Fibroblast of lung (primary cell): ENCODE measurements at places on chromosomes 7 and 10. TPM values are rescaled to one million over a fixed set of nuclear protein-coding genes. Genes with fewer than 3 reads are reported as not detected.

GRCh38 chr7:92737706-92738105 is 98.7 kb downstream of the CDK6 start:
- no peak overlapping the region for H3K4me3 ChIP-seq
- H3K27ac ChIP-seq: no peak overlapping the region
- DNase-seq: no peak
- no peaks in the 10 kb centered on the region for H3K27me3 ChIP-seq

SPDYE11 gene
- not detected in 2 replicates for total RNA-seq

EN2 gene
- total RNA-seq: under 0.01 TPM in 1 of 2 replicates, not detected in the other

DNA sequence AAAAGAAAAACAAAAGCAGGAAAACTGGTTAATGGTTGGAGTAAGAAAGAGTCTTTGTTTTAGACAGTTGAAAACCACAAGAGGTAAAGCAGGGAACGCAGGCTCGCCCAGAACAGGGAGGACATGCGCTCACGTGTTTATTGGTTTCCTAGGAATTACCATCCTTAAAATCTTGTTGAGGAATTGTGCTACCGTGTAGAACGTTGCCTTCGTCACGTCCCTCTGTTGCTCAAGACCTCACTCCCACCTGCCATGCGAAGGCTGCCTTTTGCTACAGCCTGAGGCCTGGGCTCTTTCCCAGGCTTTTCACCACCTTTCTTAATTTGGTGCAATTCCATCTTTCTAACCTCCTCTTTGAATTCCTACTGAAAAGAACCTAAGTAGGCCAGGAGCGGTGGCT is 61.6 kb upstream of the CAMK1D start:
- H3K4me3 ChIP-seq: no peak overlapping the region
- no peaks in the 10 kb centered on the region for H3K36me3 ChIP-seq
- no peak overlapping the region for H3K27ac ChIP-seq
- no peak for DNase-seq
- no peaks in the 10 kb centered on the region for H3K4me1 ChIP-seq

- no peaks in the 10 kb centered on the region for H3K36me3 ChIP-seq
- DNase-seq: peak; percentile 7
- H3K4me1 ChIP-seq: peaks cover under 1% of the 10 kb centered on the region
- H3K4me3 ChIP-seq: no peak overlapping the region
- H3K27ac ChIP-seq: no peak overlapping the region
Observed at GRCh38 chr10:36681751-36682632, 443.4 kb upstream of the ANKRD30A start.

DNA sequence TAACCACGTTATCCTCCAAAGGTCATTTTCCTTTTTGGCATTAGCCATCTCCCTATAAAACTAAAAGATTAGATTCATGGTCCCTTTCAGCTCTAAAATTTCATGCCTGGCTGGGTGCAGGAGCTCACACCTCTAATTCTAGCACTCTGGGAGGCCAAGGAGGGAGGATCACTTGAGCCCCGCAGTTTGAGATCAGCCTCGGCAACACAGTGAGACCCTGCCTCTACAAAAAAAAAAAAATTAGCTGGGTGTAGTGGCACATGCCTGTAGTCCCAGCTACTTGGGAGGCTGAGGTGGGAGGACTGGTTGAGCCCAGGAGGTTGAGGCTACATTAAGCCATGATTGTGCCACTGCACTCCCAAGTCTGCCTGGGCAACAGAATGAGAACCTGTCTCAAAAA is 57.0 kb downstream of the MALSU1 start:
- H3K4me3 ChIP-seq: no peak overlapping the region
- H3K27me3 ChIP-seq: no peaks in the 10 kb centered on the region
- no peaks in the 10 kb centered on the region for H3K4me1 ChIP-seq
- no peak overlapping the region for H3K27ac ChIP-seq

CACNB2 gene
- total RNA-seq: 0.66 and 1.5 TPM in 2 replicates

DNAH11 gene
- total RNA-seq: under 0.01 and 0.33 TPM in 2 replicates

WEE2 gene
- total RNA-seq: not detected in 2 replicates
